Uterus (tissue), 4 donors: ENCODE measurements at places on chromosomes 7 and 10. TPM values are rescaled to one million over a fixed set of nuclear protein-coding genes. Genes with fewer than 3 reads are reported as not detected.

Gene SPDYE2B
- not detected for total RNA-seq

Gene ASCC1
- 36.5 TPM for total RNA-seq

DNA sequence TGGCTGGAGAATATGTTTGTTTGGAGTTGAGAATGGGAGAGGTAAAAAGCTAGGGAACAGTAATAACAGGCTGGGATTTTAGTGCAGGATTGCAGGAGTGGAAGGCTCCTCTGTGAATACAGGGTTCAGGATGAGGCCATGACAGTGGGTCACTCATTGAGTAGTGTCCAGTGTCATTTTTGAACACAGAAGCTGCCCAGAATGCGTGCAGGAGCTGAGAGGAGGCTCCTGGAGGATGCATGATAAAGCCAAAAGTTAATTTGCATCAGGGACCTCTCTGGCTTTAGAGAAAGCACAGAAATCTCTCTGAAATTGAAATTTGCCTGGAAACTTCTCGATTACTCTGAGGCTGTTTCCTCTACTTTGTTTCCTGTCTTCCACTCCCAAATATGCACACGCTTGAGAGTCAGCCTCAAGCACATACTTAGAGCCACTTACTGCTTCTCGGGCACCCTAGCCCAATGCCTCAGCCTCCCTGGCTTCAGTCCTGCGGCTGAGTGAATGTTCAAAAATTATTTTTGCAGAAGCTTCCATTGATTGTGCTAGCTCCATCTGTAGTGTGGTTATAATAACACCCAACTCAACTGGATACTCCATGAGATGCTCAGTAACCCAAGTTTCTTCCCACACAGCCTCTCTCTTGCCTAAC is 1.8 kb upstream of the GALNT17 start:
- DNase-seq = no peak

GRCh38 chr7:158028290-158028941 is 559.2 kb downstream of the PTPRN2 start:
- DNase-seq = no peak
